ENCODE measurements at places on chromosomes 12 and 14.
A peak's percentile ranks its signal among the peaks of the same experiment; 100 is the strongest.

DNA sequence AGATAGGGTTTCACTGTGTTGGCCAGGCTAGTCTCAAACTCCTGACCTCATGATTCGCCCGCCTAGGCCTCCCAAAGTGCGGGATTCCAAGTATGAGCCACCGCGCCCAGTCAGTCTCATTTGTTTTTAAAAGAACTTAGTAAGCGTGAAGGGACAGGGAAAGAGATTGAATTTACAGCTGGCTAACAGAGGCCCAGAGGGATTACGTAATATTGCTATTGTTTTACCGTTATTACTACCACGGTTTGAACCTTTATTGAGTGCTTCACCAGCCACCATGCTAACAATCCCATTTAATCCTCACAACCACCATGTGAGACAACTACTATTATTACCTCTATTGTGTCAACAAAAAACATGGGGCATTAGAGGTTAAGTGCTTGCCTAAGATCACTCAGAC lies 26.7 kb upstream of the BLTP3B start:
- no peak for DNase-seq

- no peak for DNase-seq
These were observed 455.8 kb downstream of the PCNX1 start for GRCh38 chr14:71362920-71363584.

DNA sequence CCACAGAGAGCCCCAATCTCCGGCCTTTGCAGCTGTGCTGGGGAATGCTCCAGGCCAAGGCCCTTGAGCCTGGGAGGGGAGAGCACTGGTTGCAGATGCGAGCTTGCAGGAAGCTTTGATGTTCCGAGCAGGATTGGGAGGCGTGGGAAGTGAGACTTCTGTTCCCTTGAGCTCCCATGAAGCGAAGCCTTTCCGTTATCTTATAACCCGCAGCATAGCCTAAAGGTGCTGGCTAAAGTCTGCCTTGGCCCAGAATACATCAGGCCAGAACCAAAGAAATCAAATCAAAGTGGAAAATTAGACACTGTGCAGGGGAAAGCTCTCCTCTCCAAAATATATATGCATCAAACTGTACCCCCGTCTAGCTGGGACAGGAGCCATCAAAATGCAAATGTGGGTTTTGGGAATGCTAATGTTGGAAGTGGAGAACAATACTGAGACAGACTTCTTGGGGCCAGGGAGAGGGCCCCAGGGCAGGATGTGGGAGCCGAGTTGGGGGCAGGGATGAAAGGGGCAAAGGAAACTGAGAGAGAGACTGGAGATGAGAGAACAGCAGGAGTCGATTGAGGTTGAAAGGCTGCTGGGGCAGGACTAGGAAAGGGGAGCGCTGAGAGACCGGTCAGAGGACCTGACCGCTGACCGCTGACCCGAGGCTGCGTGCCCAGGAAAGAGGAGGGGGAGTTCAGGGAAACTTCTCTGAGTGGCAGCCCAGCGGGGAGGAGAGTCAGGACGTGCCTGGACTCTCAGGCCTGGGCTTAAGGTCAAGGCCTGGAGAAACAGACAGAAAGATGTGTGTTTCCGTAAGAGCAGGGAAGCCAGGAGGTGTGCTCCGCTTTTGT lies 152.2 kb upstream of the PARP11 start:
- DNase-seq = no peak

- DNase-seq = peak; percentile 93
These were observed 26.8 kb downstream of the APOBEC1 start for GRCh38 chr12:7638760-7639555.

DNA sequence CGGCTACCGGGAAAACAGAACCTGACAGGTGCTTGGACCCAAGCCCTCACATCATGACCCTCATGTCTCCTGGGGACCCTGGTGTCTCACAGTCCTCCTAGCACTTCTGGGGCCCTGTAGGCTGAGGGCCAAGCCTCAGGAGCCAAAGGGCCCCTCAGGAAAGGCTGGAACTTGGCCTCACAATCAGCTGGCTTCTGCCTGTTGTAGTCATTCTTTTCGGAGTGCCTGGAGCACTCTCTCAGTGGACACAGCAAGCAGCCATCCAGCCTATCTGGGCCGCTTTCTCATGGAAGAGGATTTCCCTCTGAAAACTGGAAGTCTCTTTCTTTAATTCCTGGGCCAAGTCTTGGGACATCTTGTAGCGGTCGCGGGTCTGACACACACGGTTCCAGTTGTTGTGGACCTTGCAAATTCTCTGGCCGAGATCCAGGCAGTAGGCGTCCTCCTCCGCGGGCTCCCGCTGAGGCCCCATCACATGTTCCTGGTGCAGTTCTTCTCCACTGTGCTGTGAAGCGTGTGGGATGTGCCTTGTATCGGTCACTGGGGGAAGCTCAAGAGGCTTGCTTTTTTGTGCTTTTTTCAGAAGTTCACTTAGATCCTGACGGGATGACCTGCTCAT lies 169.3 kb downstream of the EMP1 start:
- DNase-seq = no peak

GRCh38 chr12:105835580-105836241 lies 303.0 kb downstream of the NUAK1 start:
- DNase-seq = no peak

DNA sequence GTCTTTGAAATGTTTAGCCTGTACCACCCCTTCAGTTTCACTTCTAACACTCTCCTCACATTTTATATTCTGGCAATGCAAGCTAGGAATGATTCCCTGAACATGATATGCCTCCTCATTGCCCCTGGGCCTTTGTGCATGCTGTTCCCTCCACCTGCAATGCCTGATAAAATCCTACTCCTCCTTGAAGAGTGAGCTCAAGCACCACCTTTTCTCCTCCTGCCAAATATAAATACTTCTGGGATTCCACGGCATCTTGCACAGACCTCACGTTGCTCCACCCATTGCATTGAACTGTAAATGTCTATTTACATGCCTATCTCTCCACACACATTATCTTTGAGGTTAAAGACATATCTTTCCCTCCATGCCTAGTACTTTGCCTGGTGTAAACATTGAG lies 21.1 kb downstream of the NKX2-1 start:
- DNase-seq = no peak

DNA sequence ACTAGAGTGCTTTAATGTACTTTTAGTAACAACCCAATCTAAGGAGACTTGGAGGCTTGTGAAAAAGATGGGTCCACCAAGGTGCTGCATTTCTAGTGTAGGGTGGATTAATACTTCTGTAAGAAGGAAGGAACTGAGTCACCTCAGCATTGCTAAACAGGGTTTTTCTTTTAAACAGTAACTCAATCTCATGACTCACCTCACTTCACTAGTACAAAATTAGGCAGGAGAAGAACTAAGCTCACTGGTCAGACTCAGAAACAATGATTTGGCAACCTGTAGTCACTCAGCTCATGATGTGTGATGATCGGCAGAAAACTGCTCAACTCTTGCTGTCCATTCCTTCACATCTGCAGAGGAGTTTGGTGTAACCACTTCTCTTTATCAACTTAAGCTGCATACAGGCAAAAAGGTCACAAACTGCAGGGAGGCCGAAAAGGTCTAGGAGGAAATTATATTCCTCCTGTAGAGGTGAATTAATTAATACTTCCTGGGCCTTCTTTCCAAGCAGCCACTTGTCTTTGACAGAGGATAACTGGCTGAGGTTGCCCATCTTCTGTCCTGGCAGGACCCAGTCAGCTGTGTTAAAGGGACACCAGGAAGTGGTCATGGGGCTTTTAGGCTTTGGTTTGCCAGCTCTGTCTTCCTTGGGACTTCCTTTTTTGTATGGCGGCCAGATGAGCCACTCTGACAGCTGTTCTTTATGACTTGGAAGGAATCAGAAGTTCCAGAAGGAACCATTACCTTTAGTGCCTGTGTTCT lies 466.9 kb downstream of the FUT8 start:
- no peak for DNase-seq

GRCh38 chr12:105836242-105836622 lies 302.5 kb downstream of the NUAK1 start:
- no peak for DNase-seq

DNA sequence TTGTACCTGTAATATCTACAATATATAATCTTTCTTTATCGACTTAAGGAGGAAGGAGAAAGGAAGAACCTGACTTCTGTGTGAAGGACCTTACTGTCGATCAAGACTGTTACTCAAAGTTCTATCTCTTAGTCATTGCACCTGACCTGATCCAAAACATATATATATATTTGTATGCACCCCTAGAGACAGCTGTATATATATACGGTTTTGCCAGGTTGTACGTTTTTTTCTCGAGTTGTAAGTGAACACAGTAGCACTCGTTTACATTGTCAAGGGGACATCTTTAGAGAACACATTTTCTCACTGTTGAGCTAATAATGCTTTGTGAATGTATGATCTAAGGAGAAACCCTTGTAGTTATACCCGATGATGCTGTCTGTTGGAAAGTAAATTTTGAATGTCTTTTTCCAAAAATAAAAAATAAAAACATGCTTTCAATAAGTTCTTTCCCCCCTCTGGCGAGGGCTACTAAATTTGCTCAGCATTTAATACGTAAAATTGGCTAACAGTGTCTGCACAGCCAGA lies 536 bp upstream of the SLC35E3 start:
- no peak for DNase-seq

DNA sequence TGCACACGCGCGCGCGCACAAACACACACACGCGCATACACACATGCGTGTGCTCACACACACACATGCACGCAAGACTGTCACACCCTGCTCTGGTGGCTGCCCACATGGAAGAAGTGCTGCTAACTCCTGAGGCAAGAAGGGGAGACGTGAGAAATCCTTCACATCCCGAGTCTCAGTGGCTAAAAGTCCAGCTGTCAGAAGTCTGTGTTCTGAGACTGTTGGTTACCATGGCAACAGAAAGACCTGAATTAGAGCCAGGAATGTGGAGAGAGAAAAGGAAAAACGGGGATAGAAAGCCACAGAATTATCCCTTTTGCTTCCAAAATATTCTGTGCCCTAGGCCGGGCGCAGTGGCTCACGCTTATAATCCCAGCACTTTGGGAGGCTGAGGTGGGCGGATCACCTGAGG lies 71.2 kb downstream of the PPFIBP1 start:
- no peak for DNase-seq

- no peak for DNase-seq
These were observed 19.7 kb downstream of the NUDT4 start for GRCh38 chr12:93397412-93397811.

- peak; percentile 26 for DNase-seq
These were observed 56.5 kb downstream of the HCAR2 start for GRCh38 chr12:122646517-122647217.

DNA sequence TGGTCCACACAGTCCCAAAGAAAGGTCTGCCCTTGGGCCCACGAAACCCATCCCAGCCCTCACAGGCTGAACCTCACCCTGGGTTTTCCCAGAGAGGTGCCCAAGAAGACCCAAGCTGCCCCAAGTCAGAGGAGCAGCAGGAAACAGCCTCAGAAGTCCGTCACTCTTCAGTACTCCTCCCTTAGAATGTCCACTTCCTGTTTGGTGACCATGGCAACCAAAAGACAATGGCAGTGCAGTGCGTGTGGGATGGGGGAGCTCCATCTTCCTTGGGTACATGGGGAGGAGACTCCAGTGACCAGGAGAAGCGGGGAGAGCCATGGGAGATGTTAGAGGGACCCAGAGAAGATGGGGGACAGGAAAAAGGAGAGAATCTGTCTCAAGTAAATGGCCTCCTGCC lies 11.3 kb downstream of the SELPLG start:
- DNase-seq = no peak

DNA sequence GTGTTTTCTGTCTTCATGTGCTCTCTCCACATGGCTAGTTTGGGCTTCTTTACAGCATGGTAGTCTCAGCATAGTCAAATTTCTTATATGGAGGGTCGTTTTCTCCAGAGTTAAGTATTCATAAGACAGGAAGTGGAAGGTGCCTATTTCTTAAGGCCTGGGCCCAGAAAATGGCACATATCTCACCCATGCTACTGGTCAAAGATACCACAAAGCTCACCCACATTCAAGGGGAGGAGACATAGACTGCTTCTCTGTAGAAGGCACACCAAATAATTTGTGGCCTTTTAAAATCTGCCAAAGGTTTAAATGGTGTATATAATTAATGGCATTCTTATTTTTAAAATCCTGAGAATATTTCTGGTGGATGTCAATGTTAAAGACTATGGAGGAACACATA lies 44.8 kb downstream of the CCDC91 start:
- no peak for DNase-seq

DNA sequence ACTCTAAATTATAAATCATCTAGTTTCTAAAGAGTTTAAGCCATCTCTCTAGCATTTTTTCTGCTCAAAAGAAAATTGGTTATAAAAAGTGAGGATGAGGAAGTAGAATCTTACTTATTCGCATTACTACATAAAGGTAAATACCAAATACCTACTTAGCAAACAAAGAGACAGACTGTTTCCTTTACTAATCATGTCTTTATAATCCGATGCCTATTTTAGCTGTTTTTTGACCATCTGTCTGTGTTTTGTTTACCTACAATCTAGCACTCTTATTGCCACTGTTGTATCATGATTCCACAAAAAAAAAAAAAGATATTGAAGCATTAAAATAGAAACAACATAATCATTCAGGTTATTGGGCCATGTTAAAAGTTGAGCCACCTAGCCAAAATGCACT lies 396.2 kb downstream of the PAWR start:
- no peak for DNase-seq

- DNase-seq = no peak
These were observed 49.6 kb downstream of the ST8SIA1 start for GRCh38 chr12:22284871-22285270.

- no peak for DNase-seq
These were observed 103.8 kb downstream of the PRKD1 start for GRCh38 chr14:29823816-29824215.

- DNase-seq = no peak
These were observed 13.5 kb downstream of the NCOR2 start for GRCh38 chr12:124553862-124554428.

GRCh38 chr14:95257521-95257920 lies 62.2 kb downstream of the CLMN start:
- DNase-seq = no peak

- DNase-seq = no peak
These were observed 58.7 kb downstream of the TBK1 start for GRCh38 chr12:64510667-64511066.

GRCh38 chr14:20811986-20812975 lies 9.6 kb upstream of the RNASE1 start:
- DNase-seq = no peak

- DNase-seq = no peak
These were observed 97.4 kb downstream of the C12orf75 start for GRCh38 chr12:105427883-105428282.
